ENCODE measurements at places on chromosomes 1 and 21. TPM values are rescaled to one million over a fixed set of nuclear protein-coding genes. Genes with fewer than 3 reads are reported as not detected.

GRCh38 chr1:222421380-222421779, 126.5 kb downstream of the HHIPL2 start:
- no peaks in the 10 kb centered on the region for H3K36me3 ChIP-seq
- no peaks in the 10 kb centered on the region for H3K4me1 ChIP-seq
- no peaks in the 10 kb centered on the region for H3K27me3 ChIP-seq
- H3K4me3 ChIP-seq, result no peak overlapping the region
- H3K27ac ChIP-seq, result no peak overlapping the region

DNA sequence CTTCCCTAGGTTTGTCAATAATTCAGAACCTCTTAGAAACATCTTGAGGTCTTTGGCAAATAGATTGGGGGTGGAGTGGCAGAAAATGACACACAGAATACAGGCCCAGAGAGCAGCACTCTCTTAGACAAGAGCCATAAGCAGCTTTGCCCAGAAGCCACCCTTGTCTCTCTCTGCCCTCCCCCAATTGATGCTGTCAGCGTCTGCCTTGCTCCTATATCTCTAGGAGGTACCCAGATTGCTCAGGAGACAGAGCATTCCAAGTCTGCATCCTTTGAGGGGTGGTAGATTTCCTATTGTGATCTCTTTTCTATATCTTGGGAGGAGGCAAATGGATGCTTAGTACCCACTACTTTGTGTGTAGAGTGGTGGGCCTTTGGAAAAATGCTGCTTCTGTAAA, 1.8 kb downstream of the RGL1 start:
- peaks cover 22% of the 10 kb centered on the region for H3K4me1 ChIP-seq
- H3K36me3 ChIP-seq, result no peaks in the 10 kb centered on the region
- H3K27me3 ChIP-seq, result no peaks in the 10 kb centered on the region
- peak overlapping the region; percentile 90 for H3K27ac ChIP-seq
- peak overlapping the region; percentile 54 for H3K4me3 ChIP-seq

GRCh38 chr1:197541411-197541810, 233.9 kb downstream of the DENND1B start:
- no peaks in the 10 kb centered on the region for H3K27me3 ChIP-seq
- no peak for DNase-seq
- no peaks in the 10 kb centered on the region for H3K4me1 ChIP-seq
- no peaks in the 10 kb centered on the region for H3K36me3 ChIP-seq
- H3K4me3 ChIP-seq, result no peak overlapping the region
- no peak overlapping the region for H3K27ac ChIP-seq

GRCh38 chr21:19523746-19524145, 1120.2 kb upstream of the TMPRSS15 start:
- H3K36me3 ChIP-seq, result no peaks in the 10 kb centered on the region
- no peaks in the 10 kb centered on the region for H3K27me3 ChIP-seq
- H3K4me1 ChIP-seq, result no peaks in the 10 kb centered on the region
- no peak overlapping the region for H3K27ac ChIP-seq
- DNase-seq, result no peak

GRCh38 chr1:15329104-15329820, 80.4 kb upstream of the EFHD2 start:
- no peak overlapping the region for H3K4me3 ChIP-seq
- no peaks in the 10 kb centered on the region for H3K27me3 ChIP-seq
- DNase-seq, result no peak
- H3K36me3 ChIP-seq, result no peaks in the 10 kb centered on the region
- H3K4me1 ChIP-seq, result peaks cover 18% of the 10 kb centered on the region

DNA sequence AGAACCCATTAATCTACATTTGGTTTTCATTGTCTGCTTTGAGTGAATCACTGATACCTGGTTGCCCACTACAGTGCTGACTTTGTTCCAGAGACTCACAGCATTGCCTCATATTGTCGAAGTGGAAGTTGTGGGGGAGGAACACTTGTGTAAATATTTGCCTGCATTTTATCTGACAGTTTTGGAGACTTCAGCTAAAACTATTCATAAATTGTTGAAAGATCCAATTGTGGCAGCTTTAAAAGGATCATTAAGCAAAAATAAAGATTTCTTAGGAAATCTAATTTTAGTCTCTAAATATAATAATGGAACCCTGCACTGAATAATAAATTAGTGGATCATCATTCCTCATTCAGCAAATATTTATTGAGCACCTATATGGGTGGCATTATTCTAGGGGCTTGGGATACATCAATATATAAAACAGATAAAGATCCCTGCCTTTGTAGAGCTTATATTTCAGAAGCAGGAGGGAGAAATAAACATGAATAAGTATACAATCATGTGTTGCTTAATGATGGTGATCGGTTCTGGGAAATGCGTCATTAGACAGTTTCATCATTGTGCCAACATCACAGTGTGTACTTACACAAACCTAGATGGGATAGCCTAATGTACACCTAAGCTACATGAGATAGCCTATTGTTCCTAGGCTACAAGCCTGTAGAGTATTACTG, 73.5 kb downstream of the OSBPL9 start:
- peak; percentile 62 for DNase-seq
- no peak overlapping the region for H3K4me3 ChIP-seq
- H3K27me3 ChIP-seq, result no peaks in the 10 kb centered on the region
- H3K4me1 ChIP-seq, result peaks cover 17% of the 10 kb centered on the region
- peak overlapping the region; percentile 89 for H3K27ac ChIP-seq
- no peaks in the 10 kb centered on the region for H3K36me3 ChIP-seq

DNA sequence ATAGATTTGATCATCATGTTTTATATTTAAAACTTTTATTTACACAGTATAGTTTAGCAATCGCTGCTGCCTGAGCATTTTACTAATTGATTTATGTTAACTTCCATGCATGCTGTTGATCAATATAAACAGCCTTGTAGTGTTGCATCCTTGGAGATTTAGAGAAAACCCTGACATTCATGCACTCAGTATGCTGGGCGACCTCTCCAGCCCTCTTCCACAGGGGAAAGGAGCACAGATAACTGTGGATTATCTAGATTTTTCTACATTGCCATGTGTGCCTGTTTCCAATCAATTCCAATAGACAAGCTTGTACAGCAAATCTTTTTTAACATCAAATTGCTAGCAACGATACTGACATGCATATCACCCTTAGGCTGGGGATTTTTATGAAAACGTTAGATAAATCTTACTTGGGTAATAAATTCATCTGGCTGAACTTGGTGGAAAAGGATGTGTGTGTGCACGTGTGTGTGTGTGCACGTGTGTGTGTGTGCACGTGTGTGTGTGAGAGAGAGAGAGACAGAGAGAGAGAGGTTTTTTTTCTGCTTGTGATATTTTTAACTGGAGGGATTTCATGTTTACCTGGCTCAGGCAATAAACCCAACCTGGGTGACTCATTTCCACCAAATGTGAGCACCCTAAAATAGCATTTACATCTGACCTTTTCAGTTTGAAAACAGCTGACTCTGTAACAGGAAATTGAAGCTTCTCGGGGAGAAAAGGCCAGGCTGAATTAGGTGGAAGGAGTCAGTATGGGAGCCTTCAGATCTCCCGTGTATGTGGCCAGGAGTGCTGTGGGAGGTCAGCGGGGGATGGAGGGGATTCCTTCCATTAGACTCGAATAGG, 339.8 kb downstream of the PRDM2 start:
- H3K4me3 ChIP-seq, result no peak overlapping the region
- H3K36me3 ChIP-seq, result no peaks in the 10 kb centered on the region
- no peak for DNase-seq

DNA sequence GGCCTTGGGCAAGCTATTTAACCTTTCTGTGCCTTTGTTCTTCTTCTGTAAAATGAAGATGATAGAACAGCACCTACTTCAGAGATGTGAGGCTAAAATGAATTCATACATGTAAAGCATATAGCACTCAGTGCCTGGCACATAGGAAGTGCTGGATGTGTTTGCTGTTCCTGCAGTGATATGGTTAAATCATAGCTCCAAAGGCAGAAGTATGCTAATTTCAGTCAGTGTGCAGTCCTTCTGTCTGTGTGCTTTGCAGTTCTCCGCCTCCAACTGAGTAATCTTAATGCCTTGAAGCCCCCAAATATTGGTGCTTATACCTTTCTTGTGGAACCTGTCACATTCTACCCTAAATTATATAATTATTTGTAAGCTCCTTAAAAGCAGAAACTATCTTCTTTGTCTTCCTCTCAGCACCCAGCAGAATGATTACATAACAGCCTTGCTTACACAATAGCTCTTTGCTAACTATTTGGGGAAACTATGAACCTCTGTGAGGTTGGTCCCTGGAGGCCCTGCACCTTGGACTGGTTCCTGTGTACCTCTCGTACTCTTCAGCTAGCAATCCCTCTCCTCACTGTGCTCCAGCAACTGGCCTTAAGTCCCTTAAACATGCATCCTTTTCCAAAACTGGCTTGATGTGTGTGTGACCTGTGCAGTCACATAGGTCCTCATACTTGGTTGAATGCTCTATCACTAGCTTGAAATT, 57.0 kb upstream of the CACYBP start:
- H3K27me3 ChIP-seq, result no peaks in the 10 kb centered on the region
- no peak overlapping the region for H3K27ac ChIP-seq
- H3K4me3 ChIP-seq, result no peak overlapping the region
- peaks cover 27% of the 10 kb centered on the region for H3K4me1 ChIP-seq
- H3K36me3 ChIP-seq, result no peaks in the 10 kb centered on the region
- DNase-seq, result peak; percentile 27

- H3K4me3 ChIP-seq, result no peak overlapping the region
- DNase-seq, result no peak
Measured at GRCh38 chr1:109615879-109616278, 3.5 kb downstream of the GNAT2 start.

DNA sequence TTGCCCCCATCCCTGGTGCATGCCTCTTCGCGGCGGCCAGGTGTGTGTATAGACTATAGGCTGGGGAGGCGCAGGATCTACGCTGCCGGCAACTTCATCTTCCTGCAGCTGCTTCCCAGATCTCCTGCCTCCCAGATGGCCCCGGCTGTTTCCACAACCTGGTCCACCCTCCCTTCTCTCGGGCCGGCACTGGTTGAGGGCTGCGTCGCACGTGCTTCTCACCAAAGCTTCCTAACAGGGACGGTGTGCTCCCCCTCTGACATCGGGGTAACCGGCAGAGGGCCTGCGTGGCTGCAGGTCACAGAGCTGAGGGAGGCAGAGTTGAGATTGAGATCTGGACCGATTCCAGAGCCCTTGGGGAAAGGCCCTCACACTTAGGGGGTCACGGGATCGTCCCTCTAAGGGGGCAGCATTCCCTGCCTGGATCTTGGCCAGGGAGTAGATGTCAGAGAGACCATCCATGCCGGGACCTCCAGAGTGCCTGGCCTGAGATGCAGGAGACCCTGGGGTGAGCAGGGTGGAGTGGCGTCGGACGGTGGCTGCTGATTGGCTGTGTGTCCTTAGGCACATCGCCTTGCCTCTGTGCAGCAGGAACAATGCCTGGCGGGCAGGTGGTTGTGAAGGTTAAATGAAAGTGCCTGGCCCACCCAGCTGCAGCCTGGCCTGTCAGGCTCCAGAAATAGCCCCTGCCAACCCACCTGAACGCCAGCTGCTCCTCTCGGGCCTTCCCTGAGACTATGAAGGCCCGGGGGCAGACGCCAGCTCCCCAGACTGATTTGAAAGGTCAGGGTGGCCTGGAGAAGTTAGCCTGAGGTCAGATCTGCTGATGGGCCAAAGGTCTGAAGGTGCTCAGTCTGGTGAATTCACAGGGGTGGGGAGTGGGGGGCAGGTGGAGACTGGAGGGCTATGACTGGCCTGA, 6.1 kb upstream of the MASP2 start:
- no peaks in the 10 kb centered on the region for H3K36me3 ChIP-seq
- no peak for DNase-seq
- no peaks in the 10 kb centered on the region for H3K4me1 ChIP-seq
- H3K4me3 ChIP-seq, result no peak overlapping the region

SLC6A9 gene
- 14.6 TPM for total RNA-seq

NHLH1 gene
- 0.13 TPM for total RNA-seq

GBP2 gene
- total RNA-seq, result 31.7 TPM

EVI5 gene
- total RNA-seq, result 29.0 TPM
